Upper lobe of left lung (tissue), 6 donors: ENCODE measurements at places on chromosomes 4 and X.

- no peak for DNase-seq
Observed at GRCh38 chr4:121344098-121344497, 36.7 kb downstream of the QRFPR start.

DNA sequence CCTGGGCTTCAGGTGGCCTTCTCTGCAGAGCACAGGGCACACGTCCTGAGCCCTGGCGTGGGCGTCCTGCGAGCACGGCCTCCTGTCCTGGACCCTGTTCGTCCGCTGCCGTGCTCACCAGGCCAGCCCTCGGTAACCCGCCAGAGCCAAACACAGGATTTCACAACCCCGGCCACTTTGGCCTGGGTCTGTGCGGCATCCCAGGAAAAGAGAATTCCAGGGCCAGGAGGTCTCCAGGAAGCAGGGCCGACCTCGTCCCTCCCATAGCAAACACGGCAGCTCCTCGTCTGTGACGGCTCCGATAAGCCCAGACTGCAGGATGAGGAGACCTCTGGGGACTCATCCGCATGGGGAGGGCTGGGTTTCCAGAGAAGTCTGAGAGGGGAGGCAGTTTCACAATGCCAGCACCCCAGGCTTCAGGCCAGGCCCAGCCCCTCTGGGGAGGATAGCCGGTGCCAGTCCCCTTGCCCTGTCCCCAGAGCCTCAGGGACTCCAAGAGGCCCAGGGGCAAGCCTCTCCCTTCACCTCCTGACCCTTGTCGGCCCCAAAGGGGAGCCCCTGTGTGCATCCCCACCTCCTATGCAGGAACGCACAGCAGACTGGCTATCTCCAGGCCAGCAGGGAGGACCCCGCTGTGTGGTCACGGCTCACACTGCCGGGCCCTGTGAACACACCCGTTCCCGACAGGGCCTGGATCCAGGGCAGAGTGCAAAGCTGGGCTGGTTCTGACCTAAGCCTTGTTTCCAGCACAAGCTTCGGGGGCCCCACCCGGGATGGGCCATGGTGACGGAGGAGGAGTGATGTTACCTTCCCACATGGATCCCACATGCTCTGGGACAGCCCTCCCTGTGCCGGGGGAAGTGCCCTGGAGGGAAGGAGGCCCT, 22.3 kb upstream of the HTRA3 start:
- peak; percentile 71 for DNase-seq

DNA sequence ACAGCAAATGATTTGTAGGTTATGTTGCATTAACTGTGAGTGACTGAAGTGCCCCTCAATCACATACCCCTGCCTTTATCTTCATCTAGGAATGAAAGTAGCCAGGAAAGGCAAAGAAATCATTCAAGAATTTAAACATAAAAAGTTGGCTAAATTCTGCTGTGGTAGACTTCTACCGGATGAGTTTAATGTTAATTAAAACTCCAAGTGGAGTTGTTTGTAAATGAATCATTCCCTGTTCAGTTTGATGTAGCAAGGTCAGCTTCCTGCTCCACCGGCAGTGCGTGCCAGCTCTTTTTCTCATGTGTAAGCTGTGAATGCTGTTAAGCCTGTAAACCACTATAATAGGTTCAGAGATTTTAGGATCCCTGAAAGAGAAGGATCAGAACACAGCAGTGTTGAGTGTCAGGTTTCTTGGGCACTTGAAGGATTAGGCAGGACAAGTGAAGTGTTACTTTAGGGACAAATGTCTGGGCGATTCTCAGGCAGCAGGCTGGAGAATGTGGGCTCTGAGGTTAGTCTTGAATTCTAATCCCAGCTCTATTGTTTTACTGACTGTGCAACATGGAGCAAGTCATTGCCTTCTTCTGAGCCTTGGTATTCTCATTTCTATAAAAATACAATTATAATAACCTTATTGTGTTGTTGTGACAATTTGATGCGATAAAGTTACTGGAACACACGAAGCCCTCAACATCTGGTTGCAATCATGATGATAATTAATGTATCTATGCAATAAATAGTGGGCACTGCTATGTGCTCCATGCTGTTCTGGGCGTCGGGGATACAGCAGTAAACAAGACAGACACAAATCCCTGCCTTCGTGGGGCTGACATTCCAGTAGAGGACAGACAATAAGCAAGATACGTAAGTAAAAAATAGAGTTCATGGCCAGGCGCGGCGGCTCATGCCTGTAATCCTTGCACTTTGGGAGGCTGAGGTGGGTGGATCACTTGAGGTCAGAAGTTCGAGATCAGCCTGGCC, 112.0 kb downstream of the SHROOM3 start:
- no peak for DNase-seq

- no peak for DNase-seq
Observed at GRCh38 chrX:76183289-76184049, 10.6 kb downstream of the PBDC1 start.

- no peak for DNase-seq
Observed at GRCh38 chrX:109841869-109842579, 109.0 kb upstream of the ACSL4 start.

DNA sequence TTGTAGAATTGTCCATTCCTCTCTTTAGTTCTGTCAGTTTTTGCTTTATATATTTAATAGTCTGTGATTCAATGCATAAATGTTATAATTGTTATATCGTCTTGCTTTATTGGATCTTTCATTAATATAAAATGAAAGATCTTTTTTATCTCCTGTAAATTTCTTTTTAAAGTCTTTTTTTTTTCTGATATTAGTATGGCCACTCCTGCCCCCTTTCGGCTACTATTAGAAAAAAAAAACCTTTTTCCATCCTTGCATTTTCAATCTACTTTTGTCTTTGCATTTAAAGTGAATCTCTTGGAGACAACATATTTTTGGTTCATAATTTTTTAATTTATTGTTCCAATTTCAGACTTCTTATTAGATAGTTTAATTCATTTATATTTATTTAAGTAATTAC, 677.4 kb upstream of the NDST4 start:
- DNase-seq, result no peak

DNA sequence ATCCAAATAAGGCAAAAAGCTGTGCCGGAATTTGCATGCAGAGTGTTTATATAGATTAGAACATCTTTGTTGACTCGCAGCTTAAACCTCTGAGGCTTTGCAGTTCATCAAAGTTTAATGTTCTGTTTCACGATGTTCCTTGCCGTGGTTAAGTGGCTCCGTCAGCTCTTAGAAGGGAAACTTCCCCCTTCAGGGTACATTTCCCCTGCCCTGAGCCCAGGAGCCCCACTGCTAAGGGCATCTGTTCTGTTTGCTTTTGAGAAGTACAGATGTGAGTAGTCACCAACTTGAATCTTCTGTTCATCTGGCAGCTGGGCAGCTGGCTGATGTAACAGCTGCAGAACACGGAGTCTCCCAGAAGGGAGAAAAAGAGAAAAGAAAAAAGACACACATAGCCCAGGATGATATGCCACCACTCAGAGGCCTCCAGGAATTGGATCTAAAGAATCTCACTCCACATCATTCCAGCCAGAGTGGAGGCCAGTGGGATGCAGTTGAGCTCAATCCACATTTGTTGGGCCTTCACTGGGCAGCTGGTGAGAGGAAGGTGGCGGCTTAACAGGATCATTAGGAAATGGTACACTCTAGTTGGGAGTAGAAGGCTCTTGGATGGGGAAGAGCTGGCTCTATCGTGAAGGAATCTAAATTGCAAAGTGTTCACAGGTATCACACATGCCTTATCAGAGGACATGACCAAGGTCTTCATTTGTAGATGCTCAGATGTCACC, 178.7 kb upstream of the RBPJ start:
- peak; percentile 65 for DNase-seq

- no peak for DNase-seq
Observed at GRCh38 chr4:27024805-27025204, 164.2 kb downstream of the STIM2 start.

DNA sequence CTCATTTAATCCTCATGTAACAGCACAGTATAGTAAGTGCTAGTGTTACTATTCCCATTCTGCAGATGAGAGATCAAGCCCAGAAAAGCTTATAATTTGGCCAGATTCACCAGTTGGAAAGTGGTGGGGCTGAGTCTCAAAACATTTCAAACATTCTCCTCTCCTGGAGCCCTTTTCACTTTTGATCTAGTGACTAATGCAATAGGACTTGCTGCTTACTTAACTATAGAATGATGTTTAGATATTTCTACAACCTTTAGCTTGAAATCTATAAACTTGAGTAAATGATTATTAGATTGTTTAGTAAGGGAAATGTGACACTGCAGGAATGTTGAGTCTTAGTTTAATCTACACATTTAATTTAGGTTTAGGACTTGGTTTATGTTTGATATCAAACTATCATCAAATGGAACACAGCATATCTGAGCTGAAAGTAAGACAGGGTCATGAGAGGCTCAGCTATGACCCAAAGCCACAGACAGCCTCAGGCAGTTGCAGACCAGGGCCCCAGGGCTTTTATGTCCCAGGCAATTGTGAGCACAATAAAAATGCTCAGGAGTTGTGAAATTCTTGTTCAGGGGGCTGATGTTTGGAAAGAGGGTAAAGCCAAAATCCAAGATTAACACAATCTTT, 199.5 kb upstream of the HS3ST1 start:
- DNase-seq, result no peak

DNA sequence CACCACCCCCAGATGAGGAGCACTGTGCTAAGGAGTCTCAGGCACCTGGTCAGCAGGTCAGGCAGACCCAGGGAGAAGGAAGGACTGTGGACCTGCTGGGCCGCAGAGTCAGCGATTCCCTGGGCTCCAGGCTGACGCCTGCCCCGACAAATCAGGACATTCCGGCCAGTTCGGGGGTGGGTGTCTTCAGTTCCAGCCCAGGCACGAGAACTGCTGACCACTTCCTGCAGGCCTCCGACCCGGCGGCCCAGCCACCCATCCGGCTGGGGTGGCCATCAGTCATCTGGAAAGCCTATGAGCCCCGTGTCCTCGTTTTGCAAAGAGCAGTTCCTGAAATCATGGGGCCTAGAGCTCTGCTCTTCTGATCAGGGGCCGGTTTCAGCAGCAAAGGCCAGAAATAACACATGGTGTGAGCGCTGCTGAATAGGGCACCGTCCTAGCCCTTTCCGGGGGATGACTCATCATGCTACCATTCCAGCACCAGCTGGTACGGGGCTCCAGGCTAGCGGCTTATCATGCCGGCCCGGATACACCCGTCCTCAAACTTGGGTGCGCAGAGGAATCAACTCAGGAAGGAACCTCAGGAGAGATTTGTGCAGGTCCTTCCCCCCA, 7.8 kb upstream of the SH3TC1 start:
- peak; percentile 88 for DNase-seq

GRCh38 chr4:10942156-10942555, 257.6 kb upstream of the CLNK start:
- no peak for DNase-seq

DNA sequence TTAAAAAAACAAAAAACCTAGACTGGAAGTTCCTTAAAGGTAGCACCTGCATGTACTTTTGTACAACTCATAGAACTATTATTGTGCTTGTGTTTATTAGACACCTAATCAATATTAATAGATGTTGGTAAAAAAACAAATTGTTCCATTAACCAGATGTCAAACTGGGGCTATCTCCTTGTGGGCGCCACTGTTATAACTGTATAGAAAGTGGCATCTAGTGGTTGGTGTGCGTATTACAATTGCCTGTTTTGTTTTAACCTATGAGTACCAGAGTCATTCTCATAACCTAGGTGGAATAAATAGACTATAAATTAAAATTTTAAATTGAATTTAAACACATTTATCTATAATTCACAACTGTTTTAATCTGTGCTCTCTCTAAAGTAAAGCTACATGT, 97.4 kb downstream of the COL4A5 start:
- DNase-seq, result no peak

GRCh38 chrX:118536687-118537461, 41.3 kb downstream of the DOCK11 start:
- DNase-seq, result no peak

- DNase-seq, result no peak
Observed at GRCh38 chr4:94413085-94413840, 38.5 kb upstream of the PDLIM5 start.

DNA sequence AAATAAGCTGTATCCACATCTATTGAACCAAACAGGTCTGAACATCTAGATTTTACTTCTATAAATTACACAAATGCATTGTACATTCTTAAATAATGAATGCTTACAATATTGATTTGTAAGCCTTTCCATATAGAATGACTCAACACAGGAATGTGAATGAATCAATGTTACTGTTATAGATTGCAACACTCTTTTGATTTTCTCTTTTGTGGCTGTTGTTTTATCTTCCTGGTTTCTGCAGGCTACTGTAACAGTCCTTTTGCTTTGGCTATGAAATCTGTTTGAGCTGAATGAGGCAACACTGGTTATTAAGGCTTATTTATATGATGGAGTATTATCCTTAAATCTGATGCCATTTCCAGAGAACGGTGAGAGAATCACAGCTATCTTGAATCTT, 49.5 kb downstream of the GPR50 start:
- DNase-seq, result no peak

GRCh38 chr4:162732876-162733275, 433.8 kb downstream of the NAF1 start:
- DNase-seq, result no peak

GRCh38 chr4:48949086-48949485, 37.0 kb upstream of the CWH43 start:
- no peak for DNase-seq

DNA sequence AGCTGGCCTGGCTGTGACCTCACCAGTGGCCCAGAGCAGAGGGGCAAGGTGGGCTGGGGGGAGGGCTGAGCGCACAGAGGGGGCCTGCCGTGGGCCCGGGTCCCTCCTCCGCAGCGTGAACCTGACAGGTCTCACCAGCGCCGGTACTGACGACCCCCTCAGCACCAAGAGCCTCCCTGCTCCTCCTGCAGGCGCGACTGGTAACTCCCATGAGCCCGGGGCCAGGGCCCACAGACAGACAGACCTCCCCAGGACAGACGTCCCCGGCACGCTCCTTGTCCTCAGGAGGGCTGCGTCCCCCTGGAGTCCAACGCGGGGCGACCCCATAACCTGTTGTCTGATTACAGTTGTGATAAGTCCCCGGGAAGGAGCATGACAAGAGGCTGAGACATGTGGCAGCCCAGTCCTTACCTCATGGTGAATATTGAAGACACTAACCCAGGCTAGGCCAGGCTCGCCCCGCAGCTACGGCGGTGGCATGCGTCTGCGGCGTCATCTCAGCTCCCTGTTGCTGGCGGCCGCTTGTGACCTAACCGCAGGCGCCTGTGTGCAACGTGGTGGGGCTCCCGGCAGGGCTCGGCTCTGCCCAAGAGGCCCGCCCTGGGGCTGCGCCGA, 8.5 kb downstream of the AKAP17A start:
- DNase-seq, result no peak

DNA sequence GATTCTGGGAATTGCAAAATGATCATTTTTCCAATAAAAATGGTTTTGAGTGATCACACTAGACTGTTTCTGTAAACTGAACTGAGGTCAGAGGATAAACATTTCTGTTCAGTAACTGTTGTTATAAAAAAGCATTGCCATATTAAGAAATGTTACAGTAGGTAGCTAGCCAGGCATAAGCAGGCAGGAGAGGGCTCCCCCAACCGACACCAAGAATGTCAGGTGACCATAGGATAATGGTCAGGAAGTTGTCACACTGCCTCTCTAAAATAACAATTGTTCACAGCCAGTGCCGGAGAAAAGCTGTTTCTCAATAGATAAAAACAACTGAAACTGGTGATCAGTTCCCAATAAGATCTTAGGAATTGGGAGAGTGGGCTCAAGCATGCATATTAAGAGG, 306.2 kb upstream of the SLIT2 start:
- DNase-seq, result no peak

- DNase-seq, result no peak
Observed at GRCh38 chr4:156790866-156791265, 180.7 kb downstream of the PDGFC start.
